ENCODE measurements at places on chromosomes 12 and 14.

DNA sequence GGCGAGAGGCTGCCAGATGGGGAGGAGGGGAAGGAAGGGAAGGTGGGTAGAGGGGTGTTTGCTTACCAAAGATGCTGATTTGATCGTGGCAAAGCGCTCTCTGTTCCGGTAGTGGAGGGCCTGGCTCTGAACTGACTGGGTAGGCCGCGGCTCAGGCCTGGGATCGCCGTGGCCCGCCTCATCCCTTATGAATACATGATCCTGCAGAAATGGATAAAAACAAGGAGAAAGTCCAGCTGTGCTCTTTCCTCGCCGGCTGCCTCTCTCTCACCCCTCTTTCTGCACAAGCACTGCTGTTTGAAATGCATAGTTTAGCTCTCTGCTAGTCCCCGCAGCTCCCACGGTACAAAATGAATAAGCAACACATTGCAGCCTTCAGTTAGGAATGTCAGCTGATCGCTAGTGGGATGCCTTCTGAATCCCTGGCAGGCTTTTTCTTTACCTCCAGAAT is 53.8 kb downstream of the PEBP1 start:
- no peak for DNase-seq

DNA sequence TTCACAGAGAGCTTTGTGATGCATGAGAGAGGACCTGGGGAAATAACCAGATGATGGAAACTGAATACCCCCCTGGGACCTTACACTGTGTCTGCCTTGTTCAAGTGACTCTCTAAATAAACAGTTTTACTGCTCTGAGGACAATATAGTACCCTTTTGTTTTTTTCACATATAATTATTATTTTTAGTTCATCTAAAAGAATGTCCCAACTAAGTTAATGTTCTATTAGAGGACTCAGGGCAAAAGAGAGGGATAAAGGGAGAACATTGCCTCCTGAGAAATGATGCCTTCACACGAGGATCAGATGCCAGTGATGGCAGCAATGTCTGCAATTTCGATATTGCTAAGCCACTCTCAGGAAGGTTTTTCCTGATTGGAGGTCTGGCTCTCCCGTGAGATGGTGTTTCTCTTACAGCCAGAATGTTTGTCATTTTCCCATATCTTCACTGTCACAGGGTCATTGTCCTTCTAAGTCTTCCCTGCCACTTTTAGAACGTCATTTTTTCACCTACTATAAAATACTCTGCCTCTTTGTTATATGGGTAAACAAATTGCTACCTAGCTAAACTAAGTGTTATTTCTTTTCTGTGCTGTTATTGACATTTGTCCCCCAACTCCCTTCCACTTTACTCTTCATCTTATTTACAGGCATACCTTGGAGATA is 201.6 kb downstream of the RAD51B start:
- DNase-seq = no peak

- DNase-seq = no peak
Measured at GRCh38 chr14:56390859-56391258, 188.7 kb upstream of the TMEM260 start.

- no peak for DNase-seq
Measured at GRCh38 chr12:59304077-59304721, 291.6 kb upstream of the SLC16A7 start.

- DNase-seq = no peak
Measured at GRCh38 chr12:47816403-47817271, 3.1 kb downstream of the HDAC7 start.

GRCh38 chr12:70736351-70737133 is 99.3 kb upstream of the PTPRB start:
- DNase-seq = no peak

DNA sequence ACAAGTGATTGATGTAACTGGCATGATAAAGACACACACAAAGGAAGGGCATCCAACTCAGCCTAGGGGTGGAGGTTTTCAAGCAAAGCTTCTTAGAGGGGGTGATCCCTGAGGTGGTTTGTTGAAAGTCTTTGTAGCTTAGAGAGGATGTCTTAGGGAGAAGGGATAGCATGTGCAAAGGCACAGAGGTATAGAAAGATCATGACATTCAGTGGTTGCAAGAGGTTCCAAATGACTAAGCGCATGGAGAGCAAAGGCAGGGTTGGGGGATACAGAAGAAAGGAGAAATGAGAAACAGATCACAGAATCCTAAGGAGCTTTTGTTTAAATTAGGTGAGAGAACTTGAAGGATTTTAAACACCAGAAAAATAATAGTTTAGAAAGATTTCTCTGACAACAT is 5.2 kb upstream of the CCT2 start:
- DNase-seq = no peak

- DNase-seq = no peak
Measured at GRCh38 chr12:90071996-90072395, 363.4 kb upstream of the ATP2B1 start.

GRCh38 chr14:102829016-102829548 is 51.8 kb downstream of the TRAF3 start:
- no peak for DNase-seq
